ENCODE measurements at places on chromosomes 5 and 9.
A peak's percentile ranks its signal among the peaks of the same experiment; 100 is the strongest.

DNA sequence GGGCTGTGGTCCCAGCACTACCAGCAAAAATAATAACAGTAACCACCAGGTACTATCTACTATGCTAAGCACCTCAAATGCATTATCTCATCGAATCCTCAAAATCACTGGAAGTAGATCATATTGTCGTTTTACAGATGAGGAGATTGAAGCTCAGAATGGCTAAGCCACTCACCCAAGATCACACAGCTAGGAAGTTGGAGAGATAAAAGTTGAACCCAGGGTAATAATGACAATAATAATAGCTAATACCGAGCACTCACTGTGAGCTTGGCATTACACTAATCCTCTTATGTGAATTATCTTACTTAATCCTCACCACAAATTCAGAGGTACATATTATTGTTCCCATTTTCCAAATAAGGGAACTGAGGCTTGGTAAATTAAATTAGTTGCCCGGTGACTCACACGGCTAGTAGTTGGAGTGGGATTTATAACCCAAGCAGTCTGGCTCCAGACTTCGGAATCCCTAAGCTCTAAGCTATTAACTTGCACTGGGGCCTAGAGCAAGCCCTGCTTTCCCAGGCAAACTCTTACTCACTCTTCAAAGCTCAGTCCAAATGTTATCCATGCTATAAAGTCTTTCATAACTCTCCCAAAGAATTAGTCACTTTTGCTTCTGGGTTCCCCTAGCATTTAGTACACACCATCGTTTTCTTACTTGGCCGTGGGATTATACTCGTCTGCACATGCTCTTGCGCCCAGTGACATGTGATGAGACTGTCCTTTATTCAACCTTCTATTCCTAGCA lies 3.8 kb downstream of the ARSI start:
- DNase-seq, result no peak

DNA sequence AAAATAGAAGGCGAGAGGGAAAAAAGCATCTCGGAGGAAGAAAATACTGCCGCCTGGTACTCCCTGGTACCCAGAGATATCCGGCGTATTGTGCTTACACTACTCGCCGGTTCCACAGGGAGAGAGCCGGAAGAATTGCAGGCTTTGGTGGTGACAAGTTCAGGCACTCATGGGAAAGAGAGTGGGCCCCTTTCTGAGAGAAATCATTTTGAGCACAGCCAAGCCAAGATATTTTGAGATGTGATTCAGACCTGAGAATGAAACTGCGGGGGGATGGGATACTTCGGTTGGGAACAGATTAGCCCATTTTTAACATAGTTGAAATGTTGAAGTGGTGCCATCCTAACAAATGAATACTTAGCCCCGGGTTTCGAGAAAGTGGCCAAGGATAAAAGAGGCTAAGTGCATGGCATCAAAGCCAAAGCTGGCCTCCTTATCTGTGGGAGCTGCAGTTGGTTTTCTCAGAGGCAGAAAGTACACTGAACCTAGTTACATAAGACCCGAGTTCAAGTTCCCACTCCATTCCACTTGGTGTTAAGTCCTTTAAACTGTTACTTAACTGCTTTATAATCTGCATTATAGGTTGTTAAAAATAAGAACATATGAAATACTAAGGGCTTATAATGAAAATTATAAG lies 62.7 kb downstream of the SLC1A3 start:
- DNase-seq, result no peak

DNA sequence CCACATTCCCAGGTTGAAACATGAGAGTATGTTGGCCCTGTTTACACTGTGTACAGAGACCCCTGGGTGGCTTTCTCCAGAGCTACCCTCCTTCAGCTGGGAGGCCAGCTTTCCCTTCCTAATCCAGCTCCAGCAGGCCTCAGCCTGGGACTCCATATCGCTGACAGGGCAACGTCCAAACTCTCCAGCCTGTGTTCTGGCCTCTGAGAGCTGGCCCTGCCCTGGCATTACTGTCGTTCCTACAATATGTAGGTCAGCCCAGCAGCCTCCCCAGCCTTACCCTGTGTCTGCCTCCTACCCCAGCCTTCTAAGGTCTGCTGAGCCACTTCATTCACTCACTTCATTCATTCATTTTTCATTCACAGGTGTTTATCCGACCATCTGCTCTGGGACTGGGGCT lies 8.3 kb upstream of the EEIG1 start:
- DNase-seq, result no peak

DNA sequence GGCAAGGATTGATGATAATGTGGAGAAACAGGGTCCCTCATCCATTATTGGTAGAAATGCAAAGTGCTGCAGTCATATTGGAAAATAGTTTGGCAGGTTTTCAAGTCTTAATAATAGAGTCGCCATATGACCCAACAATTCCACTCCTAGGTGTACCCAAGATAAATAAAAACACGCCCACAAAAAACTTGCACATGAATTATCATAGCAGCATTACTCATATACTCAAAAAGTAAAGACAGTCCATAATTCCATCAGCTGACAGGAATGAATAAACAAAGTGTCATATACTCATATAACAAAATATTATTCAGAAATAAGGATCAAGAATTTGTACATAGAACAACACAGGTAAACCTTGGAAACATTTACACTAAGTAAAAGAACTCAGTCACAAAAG lies 242.9 kb upstream of the FTMT start:
- no peak for DNase-seq

GRCh38 chr5:176596689-176597416 lies 13.1 kb downstream of the GPRIN1 start:
- DNase-seq, result peak; percentile 66

GRCh38 chr5:32276173-32276853 lies 36.4 kb downstream of the MTMR12 start:
- DNase-seq, result peak; percentile 44

- DNase-seq, result no peak
Measured at GRCh38 chr5:173501271-173501670, 115.2 kb downstream of the BOD1 start.

Measured in GM06990 (cell line).